Neural crest cell (in vitro differentiated cells): ENCODE measurements at places on chromosomes 12 and 14.

GRCh38 chr14:44291366-44291915, 215.6 kb downstream of the FSCB start:
- DNase-seq = no peak

GRCh38 chr12:64733857-64734256, 25.3 kb downstream of the GNS start:
- DNase-seq = no peak

DNA sequence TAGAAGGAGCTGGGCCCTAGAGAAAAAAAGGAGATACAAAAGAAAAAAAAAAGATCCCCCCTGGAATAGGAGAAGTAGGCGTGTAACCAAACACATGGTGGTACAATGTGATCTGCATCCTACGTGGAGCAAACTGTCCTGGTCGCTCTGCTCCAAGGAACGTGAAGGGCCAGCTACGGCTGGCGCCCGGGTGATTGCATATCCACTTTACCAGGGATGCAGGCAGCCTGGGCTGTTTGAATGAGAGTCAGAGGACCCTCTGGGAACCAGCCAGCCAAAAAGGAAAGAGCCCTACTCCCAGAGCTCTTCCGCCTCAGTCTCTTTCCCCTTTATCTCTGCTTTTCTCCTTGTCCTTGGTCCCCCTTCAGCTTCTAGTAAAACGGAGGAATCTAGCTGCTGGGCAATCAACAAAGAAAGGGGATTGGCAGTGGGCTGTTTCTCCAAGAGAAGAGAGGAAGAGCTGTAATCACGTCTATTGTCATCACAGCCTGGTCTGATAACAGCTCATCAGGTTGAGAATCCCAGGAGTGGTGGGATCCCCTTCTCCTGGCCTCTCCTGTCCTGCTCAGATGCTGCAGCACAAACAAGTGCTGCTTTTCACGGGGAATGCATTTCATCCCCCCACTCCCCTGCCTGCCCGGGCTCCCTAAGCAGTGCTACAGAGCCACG, 156.0 kb downstream of the ADCK1 start:
- no peak for DNase-seq

GRCh38 chr12:63064080-63064479, 86.9 kb downstream of the AVPR1A start:
- DNase-seq = no peak

DNA sequence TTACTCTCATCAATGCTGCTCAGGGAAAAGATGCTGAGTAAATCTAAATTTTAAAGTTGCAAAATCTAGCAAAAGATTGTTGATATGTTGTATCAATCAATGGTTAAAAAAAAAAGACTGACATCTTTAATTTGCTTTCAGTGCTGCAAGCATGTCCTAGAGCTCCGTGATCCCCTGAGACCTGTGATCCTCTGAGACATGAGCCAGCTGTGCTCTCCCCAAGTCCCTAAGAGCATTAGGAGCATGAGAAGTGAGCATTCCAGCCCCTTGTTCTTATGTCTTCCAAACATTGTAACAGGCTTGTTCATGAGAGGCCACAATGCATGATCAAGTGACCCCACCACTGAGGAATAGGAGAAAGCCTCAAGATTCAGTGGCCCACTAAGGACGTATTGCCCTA, 116.6 kb downstream of the DAD1 start:
- DNase-seq = no peak

DNA sequence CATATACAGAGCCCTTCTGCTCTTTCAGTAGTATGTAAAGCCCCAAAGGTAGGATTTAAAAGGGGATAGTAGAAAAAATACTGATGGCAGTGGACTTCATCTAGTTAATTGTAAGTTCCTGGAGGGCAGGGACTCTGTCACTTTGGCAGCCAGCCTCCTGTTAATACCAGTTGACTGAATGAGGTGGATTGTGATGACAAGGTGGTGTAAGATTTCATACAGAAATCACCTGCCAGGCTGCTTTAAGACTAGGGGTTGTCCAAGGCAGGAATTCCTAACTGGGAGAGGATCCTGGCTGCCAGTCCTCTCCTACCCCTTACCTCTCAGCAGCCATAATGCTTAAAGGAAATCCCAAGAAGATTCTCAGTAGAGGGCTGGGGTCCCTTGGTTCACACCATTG, 7.3 kb downstream of the DYRK2 start:
- DNase-seq = no peak

GRCh38 chr12:94855853-94856252, 147.6 kb downstream of the NDUFA12 start:
- DNase-seq = no peak

DNA sequence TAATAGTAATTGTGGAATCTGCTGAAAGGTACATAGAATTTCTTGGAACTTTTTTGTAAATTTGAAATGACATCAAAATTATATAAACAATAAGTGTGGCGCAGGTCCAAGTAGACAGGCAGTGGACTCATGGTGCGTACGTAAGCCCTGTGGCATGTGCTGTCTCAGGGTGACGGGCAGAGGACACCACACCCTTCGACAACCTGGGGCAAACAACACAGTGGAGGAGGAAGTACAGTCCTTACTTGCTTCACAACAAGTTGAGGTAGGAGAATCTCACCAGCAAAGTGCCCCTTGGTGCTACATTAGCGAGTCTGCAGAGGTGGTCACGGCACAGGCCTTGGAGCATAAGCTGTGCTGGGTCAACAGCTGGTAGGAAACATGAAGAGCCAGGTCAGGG, 180.9 kb downstream of the AEBP2 start:
- no peak for DNase-seq

GRCh38 chr12:40794087-40794486, 101.8 kb downstream of the CNTN1 start:
- no peak for DNase-seq

- DNase-seq = no peak
Observed at GRCh38 chr12:67705394-67706370, 57.1 kb downstream of the DYRK2 start.

GRCh38 chr14:87042354-87042753, 950.6 kb downstream of the GALC start:
- DNase-seq = no peak

GRCh38 chr12:116604951-116605641, 45.9 kb downstream of the MAP1LC3B2 start:
- DNase-seq = no peak

GRCh38 chr12:11648514-11649412, 711 bp upstream of the ETV6 start:
- DNase-seq = peak; percentile 58

DNA sequence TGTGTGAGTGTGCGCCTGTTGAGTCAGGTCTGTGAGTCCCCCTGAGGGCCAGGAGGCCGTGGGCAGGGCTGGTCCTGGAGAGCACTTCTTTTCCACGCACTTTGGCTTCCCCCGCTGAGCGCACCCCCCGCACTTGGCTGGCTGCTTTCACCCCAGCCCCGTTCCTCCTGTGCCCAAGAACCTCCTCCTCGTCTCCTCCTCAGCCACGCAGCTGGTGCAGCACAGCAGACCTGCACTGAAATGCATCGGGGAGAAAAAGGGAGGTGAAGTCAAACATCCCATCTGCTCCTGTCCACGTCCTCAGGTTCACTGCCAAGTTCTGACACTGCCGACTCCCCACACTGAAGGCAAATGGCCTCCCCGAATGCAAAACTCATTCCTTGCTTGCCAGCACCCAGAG, 362.7 kb upstream of the SFSWAP start:
- no peak for DNase-seq

- DNase-seq = no peak
Observed at GRCh38 chr12:75662511-75663159, 151.2 kb upstream of the KRR1 start.

- peak; percentile 58 for DNase-seq
Observed at GRCh38 chr12:9647825-9648700, 21.4 kb upstream of the CLEC2D start.

DNA sequence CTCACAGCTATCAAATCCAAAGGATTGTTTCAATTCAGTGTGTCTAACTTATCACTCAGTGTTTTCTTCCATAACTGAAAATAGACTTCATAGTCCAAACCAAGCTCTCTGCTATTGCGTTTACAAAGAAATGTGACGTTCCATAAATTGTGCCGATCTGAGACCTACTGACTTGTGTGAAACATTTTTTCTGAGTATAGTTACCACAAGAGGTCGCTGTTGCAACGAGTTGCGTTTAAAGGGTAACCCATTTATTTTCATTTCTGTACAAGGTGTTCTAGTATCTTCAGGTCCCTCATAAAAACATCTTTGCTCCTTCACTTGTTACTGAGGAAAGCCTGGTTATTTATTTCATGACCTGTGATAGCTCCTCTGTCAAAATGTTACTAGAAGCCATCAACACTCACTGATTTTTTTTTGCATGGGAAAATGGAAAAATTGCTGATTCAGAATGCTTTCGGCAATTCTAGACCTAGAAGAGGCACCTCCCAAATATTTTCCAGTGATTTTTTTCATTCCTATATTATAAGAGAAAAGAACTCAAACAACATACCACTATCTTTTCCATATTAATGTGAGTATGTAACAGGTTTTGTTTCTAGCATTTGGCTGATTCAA, 60.9 kb upstream of the OR4E1 start:
- DNase-seq = peak; percentile 13

DNA sequence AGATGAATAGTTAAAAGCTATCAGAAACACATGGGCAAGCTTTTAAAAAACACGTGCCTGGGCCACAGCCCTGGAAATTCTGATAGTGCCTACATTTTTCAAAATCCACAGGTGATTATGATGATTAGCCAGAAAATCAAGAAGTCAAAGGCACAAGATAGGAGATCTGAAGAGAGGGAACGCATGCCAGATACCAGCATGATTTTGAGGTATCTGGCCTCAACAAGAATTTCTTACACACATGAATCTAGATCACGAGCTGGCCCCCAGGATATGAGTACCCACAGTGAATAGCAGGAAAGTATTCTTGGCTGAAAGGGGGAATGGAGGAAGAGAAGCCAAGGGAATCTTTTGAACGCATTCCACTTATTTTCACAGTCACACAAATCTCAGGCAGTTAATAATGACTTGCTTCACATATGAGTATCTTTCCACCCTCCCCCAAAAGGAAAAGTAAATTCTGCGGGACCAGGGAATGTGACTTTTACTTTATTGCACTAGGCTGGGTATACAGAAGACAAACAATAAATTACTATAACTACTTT, 438.2 kb downstream of the BCAT1 start:
- no peak for DNase-seq

DNA sequence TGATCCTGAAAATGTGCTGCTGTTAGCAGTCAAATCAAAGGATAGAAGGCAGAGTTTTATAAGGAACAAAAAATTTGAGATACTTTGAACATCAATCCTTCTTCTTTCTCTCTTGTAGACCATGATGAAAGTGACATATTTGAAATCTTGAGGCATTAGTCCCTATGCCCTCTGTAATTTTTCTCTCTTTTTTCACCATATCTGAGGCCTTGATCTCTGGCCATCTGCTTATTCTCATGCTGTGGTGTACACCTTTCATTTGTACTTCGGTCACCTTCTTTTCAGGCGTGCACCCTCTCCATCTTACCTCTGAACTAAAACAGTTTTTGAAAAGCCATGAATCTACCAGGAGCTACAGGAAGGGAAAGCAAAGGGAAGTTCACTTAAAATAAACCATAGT, 420.9 kb downstream of the C12orf50 start:
- no peak for DNase-seq

DNA sequence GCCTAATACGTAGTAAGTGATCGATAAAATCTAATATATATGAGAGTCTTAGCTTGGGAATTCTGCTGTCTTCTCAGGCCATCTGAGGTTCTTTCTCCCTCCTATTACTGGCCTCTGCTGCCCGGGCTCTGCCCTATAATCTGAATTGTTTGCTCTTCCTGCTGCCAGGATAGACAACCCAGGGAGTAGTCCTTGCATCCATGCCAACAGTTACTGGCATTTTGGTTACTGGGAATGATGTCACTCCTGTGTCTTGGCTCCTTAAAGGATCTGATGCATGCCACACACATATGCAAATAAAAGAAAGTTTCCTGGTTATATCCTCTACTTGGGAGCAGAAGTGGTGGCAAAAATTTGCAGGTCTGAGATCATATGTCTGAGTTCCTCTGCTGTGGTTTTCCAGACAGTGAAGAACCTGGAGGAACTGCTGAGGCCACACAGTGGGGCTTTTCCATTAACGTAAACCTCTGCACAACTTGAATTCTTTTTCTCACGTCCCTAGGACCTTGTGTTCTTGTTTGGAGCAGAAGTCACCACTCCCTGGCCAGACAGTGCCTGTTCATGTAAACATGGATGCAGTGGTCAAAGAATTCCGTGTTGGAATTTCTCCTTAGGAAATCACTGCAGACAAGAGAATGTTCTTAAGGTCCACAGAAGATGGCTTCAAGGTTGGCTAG, 320.6 kb upstream of the TBX3 start:
- no peak for DNase-seq

- no peak for DNase-seq
Observed at GRCh38 chr12:23559268-23559753, 390.2 kb downstream of the SOX5 start.

- no peak for DNase-seq
Observed at GRCh38 chr14:53064475-53064874, 88.6 kb downstream of the DDHD1 start.

DNA sequence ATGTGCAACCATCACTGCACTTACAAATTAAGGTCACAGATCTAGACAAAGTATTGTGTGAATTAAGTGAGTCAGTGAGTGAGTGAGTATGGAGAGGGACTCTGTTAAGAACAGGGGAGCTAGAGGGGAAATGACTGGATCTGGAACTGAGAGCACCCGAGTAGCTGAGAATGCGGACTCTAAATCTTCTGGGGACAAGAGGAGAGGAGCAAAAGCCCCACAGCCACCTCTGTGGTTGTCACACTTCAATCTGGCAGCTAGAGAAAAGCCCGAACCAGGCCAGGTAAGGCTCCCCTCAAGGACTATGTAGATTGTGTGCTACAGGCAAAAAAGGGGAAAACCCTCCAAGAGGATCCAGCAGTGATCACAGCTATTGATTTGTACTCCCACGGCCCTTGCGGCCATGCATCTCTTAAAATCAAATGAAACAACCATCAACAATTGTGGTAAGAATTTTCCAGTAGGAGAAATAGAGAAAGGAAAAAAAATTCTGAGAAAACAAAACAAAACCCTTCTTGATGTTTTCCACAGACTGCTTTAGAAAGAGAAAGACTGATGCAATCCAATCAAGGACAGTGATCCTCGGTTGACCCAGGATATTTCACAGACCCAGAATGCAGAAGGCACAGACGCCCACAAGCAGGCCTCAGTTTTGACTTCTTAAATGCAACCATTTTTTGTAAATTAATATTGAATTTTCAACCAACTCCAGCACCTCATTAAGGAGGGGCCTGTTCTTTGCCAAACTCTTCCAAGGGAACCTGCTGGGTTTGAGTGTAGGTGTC, 109.6 kb downstream of the SLC38A6 start:
- DNase-seq = no peak

GRCh38 chr14:99818503-99819036, 25.4 kb downstream of the EML1 start:
- no peak for DNase-seq

DNA sequence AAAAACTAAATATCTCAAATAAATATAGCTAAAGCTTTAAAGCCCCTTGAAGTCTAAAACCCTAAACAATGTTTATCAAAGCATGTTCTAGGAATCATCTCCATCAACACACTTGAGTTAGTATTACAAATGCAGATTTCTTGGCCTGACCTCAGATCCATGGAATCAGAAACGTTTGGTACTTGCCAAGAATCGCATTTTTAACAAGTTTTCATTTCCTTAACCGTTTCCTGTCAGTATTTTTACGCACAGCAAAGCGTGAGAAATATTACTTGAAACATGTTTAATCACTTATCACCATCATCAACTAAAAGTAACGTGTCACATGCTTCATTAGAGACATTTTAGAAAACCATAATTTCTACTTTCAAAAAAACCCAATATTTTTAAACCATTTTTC, 9.7 kb downstream of the SLCO1C1 start:
- DNase-seq = no peak
